ENCODE measurements at places on chromosomes 11 and 22.
A peak's percentile ranks its signal among the peaks of the same experiment; 100 is the strongest.

- peak; percentile 77 for DNase-seq
These were observed 28.2 kb downstream of the DBX1 start for GRCh38 chr11:20131788-20132666.

GRCh38 chr22:23383491-23384361, 196.4 kb downstream of the IGLL1 start:
- DNase-seq: no peak

DNA sequence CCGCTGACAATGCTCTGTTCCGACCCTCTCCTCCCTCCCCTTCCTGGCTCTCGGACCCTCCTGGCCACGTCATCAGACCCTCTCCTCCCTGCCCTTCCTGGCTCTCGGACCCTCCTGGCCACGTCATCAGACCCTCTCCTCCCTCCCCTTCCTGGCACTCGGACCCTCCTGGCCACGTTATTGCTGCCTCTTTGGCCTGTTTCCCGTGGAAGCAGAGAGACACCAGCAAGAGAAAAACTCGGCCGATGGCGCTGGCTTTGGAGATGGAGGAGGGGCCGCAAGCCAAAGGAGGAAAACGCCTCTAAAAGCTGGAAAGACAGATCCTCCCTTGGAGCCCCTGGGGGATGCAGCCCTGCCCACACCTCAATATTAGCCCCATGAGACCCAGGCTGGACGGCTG, 463.3 kb downstream of the BRD1 start:
- no peak for DNase-seq

DNA sequence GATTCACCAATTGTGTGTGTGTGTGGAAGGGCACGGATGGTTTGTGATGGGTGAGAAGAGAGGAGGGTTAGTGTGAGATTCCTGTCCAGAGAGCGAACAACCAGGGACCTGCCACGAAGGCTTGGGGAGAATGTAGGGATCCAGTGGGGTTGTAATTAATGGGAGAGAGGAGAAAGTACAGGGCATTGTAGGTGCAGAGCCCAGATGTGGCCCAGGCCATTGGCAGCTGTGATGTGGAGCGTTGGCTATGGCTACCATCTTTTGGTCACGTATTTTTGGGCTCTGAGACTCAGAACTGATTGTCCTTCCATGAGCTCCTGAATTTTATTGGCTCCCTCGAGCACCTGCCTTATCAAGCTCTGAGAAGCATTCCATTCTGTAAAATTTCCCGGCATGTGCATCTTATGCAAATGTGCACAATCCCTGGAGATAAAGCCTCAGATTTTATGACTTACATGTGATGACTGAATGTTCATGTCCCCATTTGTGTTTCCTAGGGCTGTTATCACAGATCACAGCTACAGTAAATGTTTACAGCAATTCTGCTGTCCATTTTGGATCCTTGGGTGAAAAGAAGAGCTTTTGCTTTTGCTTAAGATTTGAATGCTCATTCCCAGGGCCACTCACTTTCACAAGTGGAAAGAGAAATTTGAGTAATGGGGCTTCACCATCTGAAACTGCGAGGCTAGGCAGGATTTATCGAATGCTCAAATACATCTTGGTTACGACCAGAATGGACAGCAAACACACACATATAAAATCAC, 33.1 kb downstream of the SLC5A1 start:
- DNase-seq: no peak

- no peak for DNase-seq
These were observed 796 bp downstream of the MYOD1 start for GRCh38 chr11:17719938-17720795.

DNA sequence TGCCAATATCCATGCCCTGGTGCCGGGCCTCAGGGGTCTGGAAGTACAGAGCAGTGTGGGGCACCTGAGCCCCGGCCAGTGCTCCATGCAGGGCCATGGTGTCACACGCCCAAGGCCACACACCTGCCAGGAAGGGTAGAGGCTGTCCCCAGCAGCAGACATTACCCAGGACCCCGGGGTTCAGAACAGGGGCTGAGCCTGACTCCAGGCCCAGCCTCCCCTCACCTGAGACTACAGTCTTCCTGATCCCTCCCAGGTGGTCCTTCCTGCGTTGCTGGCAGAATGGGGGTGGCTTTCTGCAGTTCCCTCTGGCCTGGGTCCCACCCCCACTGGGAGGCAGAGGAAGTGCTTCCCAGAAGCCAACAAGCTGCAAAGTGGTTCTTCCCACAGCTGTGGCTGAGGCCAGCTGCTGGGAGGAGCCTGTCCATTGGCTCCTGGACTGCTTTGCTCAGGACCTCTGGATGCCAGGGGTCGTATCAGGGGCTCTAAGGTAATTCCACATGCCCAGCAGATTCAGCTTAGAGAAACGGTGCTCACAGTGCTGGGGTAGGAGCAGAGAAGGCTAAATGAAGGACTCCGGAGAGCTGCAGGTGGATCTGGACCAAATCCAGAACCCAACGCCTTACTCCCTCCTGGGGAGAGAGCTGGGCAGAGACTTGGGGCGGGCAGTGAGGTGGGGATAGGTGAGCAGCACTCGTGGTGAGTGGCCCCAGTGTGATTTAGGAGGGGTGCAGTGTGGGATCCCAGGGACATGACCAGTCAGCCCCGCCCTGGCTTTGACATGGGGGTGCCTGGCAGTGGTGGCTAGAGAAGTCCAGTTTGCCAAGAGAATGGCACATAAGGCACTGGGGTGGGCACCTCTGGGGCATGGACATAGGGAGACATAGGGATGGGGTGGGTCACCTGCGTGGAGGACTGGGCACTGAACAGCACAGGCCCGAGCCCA, 12.6 kb downstream of the TCIRG1 start:
- no peak for DNase-seq

GRCh38 chr11:116598556-116598955, 174.2 kb downstream of the BUD13 start:
- DNase-seq: no peak

- DNase-seq: no peak
These were observed 48.5 kb upstream of the DDI1 start for GRCh38 chr11:103987629-103988594.
